Activated CD8-positive, alpha-beta memory T cell treated with anti-CD3 and anti-CD28 coated beads for 1 hour (primary cell): ENCODE measurements at places on chromosomes 2 and 18.

GRCh38 chr2:224104668-224105386 is 65.7 kb upstream of the SERPINE2 start:
- no peak for DNase-seq

GRCh38 chr2:219358170-219359075 is 25.9 kb upstream of the RESP18 start:
- no peak for DNase-seq

DNA sequence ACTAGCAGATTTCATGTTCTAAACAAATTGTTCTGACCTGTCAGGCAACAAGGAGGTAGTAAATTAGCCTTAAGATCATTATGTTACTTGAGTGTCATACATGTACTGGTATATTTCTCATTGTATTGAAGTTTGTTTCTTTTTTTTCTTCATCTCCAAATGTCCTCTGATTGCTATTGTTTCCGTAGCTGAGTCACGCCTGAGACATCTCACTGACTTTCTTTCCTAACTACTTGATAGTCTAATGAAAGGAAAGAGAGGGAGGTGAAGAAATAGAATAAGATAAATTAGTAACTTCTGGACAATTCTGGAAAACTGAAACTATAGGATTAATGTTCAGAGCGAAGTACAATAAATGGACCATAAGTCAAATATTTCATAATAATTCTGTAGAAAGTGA is 1049.9 kb downstream of the TSN start:
- no peak for DNase-seq

- DNase-seq, result no peak
These were observed 571.5 kb downstream of the SLC4A3 start for GRCh38 chr2:220198896-220199295.

DNA sequence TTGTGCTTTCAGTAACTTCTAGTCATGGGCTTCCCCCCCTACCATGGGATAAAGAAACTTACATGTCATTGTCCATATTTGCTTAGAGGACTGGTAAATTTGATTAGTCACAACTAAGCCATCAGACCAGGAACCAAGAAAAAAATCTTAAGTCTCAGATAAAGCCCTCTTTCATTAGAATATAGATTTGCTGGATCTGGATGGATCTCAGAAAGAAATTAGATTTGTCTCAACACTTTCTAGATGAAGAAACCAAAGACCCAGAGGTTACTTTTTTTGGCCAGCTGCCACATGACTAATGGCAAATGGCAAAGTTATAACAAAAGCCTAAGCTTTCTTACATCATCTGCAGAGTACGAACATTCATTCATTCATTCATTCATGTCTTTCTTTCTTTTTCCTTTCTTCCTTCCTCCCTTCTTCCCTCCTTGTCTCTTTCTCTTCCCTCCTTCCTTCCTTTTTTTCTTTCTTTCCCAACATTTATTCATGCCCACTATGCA is 60.2 kb downstream of the CDCA7 start:
- no peak for DNase-seq

DNA sequence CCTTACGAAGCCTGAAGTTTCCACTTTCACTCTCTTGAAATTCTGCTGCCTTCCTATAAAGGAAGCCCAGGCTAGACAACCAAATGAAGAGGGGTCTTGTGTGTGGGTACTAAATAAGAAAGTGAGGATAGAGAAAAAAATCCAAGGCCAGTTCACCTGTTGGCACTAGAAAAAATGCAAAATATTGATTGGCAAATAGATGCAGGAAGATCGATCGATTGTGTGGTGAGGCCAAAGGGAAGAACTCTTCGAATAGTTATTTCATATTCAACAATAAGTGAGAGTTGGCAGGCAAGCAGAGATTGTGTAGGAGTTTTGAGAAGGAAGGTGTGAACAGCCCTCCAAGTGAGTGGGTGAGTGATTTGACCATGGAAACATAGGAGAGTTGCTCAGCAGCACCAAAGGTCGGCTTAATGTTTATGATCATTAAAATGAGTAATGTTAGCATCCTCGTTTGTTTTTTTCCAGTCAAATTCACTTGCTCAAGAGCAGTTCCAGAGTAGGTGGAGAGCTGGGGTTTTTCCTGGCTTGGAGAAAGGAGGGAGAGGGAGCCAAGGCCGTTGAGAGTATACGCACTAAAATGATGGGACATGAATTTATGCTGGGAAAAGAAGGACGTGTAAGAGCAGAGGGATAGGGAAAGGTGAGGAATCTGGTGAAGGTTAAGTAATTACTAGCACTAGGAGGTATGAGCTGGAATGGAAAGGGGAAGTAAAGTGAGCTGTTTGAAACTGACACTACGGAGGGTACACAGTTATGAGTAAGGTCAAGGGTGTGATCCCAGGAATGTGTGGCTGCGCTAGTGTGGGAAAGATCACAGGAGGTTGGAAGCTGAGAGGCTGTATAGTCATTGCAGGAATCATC is 1.1 kb upstream of the NAPG start:
- DNase-seq, result no peak

- DNase-seq, result no peak
These were observed 36.5 kb downstream of the MYO3B start for GRCh38 chr2:170214309-170214948.

DNA sequence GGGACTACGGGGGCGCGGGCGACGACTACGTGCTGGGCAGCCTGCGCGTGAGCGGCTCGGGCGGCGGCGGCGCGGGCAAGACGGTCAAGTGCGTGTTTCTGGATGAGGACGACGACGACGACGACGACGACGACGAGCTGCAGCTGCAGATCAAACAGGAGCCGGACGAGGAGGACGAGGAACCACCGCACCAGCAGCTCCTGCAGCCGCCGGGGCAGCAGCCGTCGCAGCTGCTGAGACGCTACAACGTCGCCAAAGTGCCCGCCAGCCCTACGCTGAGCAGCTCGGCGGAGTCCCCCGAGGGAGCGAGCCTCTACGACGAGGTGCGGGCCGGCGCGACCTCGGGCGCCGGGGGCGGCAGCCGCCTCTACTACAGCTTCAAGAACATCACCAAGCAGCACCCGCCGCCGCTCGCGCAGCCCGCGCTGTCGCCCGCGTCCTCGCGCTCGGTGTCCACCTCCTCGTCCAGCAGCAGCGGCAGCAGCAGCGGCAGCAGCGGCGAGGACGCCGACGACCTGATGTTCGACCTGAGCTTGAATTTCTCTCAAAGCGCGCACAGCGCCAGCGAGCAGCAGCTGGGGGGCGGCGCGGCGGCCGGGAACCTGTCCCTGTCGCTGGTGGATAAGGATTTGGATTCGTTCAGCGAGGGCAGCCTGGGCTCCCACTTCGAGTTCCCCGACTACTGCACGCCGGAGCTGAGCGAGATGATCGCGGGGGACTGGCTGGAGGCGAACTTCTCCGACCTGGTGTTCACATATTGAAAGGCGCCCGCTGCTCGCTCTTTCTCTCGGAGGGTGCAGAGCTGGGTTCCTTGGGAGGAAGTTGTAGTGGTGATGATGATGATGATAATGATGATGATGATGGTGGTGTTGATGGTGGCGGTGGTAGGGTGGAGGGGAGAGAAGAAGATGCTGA is 1.4 kb downstream of the SOX11 start:
- DNase-seq, result no peak

GRCh38 chr2:240733803-240734495 is 42.3 kb downstream of the AQP12A start:
- no peak for DNase-seq

DNA sequence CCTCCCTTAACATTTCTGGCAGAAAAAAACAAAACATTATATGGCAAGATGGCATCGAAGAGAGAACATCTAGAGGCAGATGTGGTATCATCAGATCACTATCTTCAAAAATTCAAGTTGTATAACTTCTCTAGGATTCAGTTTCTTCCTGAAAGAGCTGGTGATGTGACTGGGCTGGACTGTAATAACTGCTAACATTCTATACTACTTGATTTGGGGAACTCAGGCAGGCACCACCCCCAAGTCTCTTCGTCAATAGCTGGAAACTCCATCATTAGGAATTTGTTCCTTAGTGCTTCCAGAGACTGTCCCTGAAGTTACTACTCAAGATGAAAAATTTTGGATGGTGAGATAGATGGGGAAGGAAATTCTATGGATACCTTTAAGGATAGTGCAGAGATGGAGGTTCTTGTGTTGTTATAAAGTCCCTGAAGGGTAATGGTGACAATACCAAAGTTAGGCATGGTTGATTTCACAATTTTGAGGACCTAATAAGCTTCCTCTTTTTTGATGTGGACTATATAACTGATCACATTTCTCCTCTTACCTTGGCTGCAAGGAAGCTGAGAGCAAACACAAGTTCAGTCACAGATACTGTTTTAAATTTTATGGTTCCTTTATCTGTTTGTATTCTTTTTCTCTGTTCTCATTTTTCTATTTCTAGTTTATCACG is 59.1 kb upstream of the PGAP1 start:
- no peak for DNase-seq

GRCh38 chr18:45415614-45416013 is 199.7 kb upstream of the SLC14A2 start:
- no peak for DNase-seq

- DNase-seq, result no peak
These were observed 11.4 kb upstream of the OTOF start for GRCh38 chr2:26489213-26489850.

- DNase-seq, result no peak
These were observed 11.2 kb upstream of the PUM2 start for GRCh38 chr2:20361893-20362292.

DNA sequence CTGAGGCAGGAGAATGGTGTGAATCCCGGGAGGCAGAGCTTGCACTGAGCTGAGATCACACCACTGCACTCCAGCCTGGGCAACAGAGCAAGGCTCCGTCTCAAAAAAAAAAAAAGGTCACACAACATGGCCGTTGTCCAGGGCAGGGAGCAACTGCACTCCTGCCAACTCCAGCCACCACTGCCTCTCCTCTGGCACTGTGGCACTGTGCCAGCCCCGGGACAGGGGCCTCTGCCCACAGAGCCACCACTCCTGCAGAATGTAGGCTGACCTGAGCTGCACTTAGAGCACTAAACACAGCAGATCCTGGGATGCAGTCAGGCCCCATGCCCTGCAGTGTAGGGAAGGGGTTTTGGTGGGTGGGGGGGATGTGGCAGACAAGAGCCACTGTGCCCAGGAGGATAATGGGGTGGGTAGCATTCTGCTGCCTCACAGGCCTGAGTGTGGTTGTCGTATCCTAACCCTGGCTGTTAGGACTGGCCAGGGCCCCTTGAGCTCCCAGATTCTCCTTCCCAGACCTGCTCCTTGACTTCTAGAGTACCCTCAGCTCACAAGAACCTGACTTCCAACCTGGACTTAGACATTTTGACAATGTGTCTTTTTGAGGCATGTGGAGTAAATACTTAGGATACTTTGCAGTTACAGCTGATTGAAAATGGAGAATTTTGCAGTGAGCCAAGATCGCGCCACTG is 69.4 kb upstream of the SH3RF3 start:
- no peak for DNase-seq

DNA sequence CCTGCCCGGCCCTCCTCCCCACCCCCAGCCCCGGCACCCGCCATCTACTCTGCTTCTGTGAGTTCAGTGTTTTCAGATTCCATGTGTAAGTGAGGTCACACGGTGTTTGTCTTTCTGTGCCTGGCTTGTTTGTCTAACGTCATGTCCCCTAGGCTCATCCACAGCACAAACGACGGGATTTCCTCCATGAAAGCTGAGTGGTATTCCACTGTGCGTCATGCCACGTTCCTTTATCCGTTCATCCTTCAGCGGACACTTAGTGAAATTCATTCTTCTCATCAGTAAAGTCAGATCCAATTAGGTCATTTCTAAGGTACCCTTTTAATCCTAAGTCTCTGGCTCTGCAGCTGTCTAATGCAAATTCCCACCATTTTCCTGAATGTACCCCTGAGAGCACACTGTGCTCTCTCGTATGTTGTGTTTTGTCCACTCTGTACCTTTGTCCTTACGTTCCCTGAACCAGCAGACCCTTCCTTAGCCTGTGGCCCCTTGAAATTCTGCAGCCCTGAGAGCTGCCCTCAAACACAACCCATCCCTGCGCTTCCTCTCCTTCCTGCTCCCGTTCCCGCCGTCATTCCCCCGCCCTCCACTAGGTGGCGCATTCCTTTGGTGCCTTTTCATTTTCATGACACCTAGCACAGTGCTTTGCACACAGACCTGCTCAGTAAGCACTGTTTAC is 44.1 kb downstream of the TRAPPC12 start:
- peak; percentile 46 for DNase-seq

GRCh38 chr18:69127873-69128500 is 272.7 kb upstream of the DOK6 start:
- DNase-seq, result no peak

DNA sequence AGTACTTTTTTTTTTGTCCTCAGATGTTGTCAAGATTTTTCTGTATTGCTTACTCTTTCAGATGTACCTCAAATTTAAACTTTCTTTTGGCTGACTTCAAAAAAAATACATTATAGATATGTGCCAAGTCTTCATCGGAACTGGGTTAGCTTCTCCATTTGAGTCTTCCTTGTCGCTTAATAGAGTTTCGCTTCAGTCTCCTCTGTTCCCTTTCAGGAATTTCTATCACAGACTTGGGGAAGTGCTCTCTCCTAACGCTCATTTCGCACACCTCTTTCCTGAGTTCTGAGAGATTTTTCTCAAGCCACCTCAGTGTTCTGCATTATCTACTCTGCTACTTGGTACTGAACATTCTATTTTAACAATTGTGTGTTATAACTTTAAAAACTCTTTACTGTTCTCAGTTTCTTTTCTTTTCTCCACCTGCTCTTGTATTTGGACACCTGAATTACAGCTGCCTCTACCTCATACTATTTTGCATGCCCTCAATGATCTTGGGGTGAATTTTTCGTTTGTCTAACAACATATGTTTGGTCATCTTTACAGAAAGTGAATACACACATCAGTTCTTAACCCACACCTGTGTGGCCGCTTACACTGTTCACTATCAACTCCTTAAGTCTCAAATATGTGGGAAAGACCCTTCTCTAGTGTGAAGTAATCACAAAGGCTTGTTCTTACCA is 16.5 kb downstream of the PTPN2 start:
- no peak for DNase-seq

DNA sequence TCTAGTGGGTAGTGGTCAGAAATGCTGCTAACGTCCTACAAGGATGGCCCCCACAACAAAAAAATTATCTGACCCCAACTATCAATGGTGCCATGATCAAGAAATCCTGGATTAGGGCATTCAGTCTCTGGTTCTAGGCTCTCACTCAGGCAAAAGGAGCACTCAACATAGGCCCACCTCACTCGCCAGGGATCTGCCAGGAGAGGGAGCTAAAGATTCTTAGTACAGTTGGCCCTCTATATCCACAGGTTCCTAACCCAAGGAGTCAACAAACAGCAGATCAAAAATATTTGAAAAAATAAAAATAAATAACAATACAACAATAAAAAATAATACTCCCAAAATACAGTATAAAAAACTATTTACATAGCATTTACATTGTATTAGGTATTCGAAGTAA is 10.0 kb downstream of the SLC4A5 start:
- no peak for DNase-seq

- DNase-seq, result no peak
These were observed 458.1 kb upstream of the RAB12 start for GRCh38 chr18:8151181-8151580.

GRCh38 chr2:108029912-108030311 is 43.6 kb downstream of the SLC5A7 start:
- DNase-seq, result no peak

DNA sequence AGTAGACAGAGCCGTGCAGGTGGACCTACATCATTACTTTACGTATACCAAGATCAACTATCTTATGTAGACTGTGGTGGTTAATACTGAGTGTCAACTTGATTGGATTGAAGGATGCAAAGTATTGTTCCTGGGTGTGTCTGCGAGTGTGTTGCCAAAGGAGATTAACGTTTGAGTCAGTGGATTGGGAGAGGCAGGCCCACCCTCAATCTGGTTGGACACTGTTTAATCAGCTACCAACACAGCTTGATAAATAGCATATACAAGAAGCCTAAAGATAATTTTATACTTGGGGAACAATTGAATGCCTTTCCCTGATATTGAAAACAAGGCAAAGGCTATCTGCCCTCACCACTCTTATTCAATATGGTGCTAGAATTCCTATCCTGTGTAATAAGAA is 604.2 kb upstream of the ZEB2 start:
- no peak for DNase-seq
